ENCODE measurements at places on chromosomes 11 and 22.
A peak's percentile ranks its signal among the peaks of the same experiment; 100 is the strongest.

DNA sequence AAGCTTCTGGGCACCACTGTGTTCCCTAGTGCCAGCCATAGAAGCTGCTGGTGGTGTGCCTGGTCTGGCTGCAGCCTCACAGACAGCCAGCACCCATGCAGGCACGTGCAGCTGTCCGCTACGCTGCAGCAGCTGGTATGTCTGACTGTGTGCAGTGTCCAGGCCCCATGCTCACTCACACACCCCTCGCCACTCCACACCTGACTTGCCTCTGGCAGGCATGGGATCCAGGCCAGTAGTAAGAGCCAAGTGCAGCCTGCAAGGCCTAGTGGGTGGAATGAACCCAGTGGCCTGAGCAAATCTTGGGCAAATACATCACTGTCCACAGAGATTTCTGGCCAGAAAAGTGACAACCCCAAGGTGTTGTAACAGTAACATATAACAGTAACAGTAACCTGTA lies 111.9 kb downstream of the ARHGAP20 start:
- peak; percentile 66 for DNase-seq

- no peak for DNase-seq
These were observed 10.7 kb upstream of the ST14 start for GRCh38 chr11:130148796-130149326.

- no peak for DNase-seq
These were observed 31.3 kb upstream of the ADA2 start for GRCh38 chr22:17250380-17251082.

GRCh38 chr22:19396561-19396933 lies 35.0 kb downstream of the HIRA start:
- DNase-seq, result no peak

DNA sequence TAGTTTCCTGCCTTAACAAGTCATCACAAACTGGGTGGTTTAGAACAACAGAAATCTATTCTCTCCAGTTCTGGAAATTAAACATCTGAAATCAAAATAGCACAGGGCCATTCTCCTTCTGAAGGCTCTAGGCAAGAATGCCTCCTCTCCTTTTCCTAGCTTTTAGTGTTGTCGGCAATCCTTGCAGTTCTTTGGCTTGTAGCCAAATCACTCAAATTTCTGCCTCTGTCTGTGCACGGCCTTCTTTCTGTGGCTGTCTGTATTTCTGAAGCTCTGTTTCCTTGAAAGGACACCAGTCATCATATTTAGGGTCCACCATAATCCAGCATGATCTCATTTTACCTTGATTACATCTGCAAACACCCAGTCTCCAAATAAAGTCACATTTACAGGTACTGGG lies 795.5 kb downstream of the METTL15 start:
- DNase-seq, result no peak

- no peak for DNase-seq
These were observed 27.3 kb downstream of the INCENP start for GRCh38 chr11:62150887-62151736.

GRCh38 chr11:115153135-115153534 lies 351.1 kb downstream of the CADM1 start:
- DNase-seq, result no peak

GRCh38 chr11:35525501-35526175 lies at the start of gene PAMR1:
TSS of gene PAMR1 (minus strand) at chr11:35525616. CDS start at chr11:35525585, 31 bp downstream.
- DNase-seq, result no peak

DNA sequence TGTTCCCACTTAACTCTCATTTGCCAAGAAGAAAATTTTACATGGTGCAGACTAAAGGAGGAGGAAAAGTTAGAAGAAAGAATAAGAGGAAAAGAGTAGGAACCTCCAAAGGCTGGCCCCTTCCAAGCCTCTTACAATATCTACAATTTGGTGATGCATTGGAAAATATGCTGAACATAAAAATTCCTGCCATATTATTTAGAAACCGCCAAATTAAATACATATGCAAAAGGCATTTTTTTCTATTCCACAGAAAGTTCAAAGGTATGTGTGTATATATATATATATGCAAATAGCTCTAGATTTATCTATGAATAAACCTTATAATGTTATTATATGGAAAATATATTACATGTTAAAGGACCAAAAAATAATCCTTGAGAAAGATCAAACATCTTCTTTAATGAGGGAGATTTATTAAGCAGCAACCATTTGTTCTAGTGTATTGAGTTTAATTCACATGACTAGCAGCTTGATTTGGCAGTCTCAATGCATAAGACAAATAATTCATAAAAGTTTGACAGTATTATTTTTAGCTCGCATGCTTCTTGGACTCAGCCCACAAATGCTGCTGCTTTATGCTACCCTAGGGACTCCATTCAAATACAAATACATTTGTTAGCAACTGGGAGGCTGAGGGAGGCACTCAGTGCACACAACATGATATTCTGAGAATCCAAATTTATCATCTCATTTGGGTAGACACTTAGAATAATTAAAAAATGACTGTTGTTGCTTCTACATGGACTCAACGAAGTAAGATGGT lies 184.9 kb downstream of the SBF2 start:
- DNase-seq, result no peak

DNA sequence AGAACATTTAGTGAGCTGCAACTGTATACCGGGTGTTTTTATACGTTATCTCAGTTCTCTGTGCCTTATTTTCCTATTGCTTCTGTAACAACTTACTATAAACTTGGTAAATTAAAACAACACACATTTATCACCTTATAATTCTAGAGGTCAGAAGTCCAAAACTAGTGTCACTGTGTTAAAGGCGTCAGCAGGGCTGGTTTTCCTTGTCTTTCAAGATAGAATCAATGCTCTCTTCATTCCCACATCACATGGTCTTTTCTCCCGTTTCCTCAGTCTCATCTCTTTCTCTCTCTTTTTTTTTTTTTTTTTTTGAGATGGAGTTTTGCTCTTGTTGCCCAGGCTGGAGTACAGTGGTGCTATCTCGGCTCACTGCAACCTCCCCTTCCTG lies 36.1 kb downstream of the MB start:
- DNase-seq, result no peak

DNA sequence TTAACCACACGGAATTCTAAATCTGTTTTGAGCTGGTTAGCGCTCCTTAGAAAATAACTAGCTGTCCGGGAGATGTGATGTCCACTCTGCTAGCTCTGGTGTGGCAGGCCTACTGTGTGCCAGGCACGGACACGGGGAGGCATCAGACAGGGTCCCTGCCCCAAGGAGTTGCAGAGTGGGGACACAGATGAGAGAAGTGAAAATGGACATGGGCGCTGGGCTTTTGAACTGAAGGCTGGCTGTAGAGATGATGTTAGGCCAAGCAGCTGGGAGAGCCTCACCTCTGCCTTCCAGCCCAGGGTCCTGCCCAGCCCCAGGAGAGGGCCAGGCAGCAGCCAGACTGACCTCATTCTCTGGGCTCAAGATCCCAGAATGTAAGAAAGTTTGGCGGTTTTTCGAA lies 368.6 kb downstream of the CTTN start:
- DNase-seq, result no peak

GRCh38 chr11:13672576-13673210 lies 4.2 kb downstream of the FAR1 start:
- DNase-seq, result no peak
